ENCODE measurements at places on chromosomes 1 and 21.
A peak's percentile ranks its signal among the peaks of the same experiment; 100 is the strongest.

DNA sequence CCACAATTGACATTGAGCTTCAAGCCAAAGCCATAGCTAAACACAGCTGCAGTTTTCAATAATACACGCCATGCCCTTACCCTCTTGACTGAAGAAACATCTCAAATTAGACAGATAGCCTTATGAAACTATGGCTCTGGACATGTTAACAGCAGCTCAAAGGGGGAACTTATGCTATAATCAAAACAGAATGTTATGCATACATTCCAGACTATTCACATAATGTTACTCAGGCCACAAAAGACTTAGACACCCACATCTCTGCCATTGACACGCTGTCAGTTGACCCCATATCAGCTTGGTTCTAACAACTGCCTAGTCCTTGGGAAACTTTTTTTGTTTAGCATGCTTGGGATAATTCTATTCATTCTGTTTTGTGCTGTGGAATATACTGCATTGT is 2.3 kb upstream of the NENF start:
- no peak for DNase-seq

DNA sequence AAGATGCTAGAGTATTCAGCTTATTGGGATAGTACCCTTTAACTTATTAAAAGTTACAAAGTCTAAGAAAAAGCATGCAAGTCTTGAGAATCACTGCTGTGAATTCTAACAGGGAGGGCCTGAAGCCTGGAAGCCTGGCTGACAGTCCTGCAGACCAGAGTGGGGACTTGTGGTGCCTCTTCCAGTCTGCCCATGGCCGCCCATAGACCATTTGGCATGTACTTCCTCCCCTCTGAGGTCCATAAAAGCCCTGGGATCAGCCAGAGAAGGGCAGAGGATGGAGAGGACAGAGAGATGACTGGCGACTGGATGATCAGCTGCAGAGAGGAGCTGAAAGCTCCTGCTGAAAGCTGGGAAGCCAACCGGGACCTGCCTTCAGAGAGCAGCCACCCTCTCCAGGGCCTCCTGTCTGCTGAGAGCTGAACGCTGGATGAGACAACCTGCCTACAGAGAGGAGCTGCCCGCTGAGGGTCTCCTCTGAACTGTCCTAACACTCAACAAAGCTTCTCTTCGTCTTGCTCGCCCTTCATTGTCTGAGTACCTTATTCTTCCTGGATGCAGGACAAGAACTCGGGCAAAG is 12.5 kb upstream of the SLC1A7 start:
- no peak for DNase-seq

DNA sequence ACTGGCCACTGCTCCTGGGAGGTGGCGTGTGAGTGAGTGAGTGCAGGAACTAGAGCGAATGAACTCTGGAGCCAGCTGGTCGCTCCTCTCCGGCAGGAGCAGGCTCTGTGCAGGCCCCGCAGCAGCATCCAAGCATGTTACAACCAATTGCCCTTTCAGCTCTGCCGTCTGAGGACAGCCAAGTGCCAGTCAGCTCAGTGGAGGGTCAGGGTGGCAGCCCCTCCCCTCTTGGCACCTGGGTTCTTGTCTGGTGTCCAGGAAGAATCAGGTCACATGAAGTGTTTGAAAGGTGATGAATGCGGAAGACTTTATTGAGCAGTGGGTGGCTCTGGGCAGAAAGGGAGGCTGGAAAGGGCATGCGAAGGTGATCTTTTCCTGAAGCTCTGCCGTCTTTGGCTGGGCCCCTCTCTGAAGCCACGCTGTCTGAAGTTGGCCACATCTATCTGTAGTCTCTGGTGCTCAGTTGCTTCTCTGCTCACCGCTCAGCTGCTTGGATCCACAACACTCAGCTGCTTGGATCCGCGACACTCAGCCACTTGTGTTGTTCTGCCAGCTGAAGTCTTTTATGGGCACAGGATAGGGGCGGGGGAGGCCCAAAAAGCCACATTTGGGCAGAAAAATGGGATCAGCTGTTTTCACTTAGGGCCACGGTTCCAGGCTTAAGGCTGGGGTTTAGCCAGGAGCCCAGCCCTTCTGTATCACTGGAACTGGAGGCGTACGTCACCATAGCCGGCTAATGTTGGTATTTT is 139.8 kb downstream of the ADSS2 start:
- peak; percentile 59 for DNase-seq

- DNase-seq = no peak
Measured at GRCh38 chr1:9900142-9901043, 9.7 kb downstream of the CTNNBIP1 start.

DNA sequence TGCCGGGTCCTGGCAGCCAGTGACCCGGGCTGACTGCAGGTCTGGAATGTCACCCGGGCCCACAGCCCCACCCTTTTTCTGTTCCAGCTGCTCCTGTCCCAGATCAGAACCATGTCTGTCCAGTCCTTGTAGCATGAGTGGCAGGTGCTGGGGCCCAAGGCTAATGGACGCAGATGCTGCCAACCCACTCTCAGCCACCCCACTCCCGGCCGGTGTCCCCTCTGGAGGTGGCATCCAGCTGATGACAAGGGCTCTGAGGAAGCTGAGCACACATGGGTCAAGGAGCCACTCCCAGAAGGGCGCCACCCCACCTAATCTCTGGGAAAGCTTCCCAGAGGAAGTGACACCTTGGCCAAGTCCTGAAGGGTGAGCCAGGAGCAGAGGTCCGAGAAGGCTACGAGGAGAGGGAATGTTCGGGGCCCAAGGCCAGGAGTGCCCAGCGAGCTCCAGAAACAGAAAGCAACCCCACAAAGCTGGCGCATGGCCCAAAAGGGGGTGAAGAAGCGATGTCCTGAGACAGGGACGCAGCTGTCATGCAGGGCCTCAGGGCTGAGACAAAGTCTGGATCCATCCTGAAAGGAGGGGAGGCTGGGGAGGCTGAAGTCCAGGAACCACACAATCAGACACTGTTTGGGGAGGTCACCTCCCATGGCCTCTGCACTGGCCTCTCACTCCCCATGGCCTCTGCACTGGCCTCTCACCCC is 39.5 kb downstream of the ACOT7 start:
- DNase-seq = peak; percentile 33

DNA sequence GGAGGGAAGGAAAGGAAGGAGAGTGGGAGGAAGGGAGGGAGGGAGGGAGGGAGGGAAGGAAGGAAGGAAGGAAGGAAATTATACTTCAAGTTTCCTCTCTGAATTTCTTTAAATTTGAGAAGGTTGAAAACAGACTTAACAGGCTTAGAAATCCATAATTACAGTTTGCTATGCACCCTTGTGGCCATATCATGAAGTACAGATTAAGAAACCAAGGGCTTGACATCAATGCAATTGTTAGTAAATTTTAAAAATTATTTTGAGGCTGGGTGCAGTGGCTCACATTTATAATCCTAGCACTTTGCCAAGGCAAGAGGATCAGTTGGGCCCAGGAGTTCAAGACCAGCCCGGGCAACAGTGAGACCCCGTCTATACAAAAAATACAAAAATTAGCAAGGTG is 14.4 kb downstream of the ANP32E start:
- DNase-seq = no peak

- DNase-seq = no peak
Measured at GRCh38 chr1:183226361-183226760, 40.3 kb downstream of the LAMC2 start.

- no peak for DNase-seq
Measured at GRCh38 chr1:227364657-227365056, 46.4 kb upstream of the CDC42BPA start.

- no peak for DNase-seq
Measured at GRCh38 chr1:8027748-8028570, 1.9 kb upstream of the ERRFI1 start.

- no peak for DNase-seq
Measured at GRCh38 chr21:17462276-17462981, 50.4 kb upstream of the CXADR start.

DNA sequence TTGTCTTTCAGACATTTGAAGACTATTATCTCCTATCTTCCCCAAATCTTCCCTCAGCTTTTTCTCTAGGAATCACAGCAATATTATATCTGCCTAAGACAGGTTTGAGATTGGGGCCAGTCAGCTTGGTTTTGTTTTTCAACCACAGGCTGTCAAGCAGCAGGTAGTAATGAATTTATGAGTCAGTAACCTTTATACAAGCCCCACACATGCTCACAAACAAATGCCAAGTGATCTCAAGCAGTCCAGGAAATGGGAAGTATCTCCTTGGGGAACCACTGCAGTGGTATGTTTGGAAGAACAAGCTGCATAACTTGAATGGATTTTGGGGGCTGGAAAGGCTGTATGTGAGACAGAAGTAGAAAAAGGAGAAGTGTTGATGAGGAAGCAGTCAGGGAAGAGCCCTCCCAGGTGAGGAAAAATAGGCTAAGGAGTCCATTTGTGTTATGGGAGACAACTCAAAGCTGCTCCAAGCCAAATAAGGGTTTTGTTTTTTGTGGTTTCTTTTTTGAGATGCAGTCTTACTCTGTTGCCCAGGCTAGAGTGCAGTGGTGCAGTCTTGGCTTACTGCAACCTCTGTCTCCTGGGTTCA is 2.1 kb downstream of the DHDDS start:
- DNase-seq = no peak

DNA sequence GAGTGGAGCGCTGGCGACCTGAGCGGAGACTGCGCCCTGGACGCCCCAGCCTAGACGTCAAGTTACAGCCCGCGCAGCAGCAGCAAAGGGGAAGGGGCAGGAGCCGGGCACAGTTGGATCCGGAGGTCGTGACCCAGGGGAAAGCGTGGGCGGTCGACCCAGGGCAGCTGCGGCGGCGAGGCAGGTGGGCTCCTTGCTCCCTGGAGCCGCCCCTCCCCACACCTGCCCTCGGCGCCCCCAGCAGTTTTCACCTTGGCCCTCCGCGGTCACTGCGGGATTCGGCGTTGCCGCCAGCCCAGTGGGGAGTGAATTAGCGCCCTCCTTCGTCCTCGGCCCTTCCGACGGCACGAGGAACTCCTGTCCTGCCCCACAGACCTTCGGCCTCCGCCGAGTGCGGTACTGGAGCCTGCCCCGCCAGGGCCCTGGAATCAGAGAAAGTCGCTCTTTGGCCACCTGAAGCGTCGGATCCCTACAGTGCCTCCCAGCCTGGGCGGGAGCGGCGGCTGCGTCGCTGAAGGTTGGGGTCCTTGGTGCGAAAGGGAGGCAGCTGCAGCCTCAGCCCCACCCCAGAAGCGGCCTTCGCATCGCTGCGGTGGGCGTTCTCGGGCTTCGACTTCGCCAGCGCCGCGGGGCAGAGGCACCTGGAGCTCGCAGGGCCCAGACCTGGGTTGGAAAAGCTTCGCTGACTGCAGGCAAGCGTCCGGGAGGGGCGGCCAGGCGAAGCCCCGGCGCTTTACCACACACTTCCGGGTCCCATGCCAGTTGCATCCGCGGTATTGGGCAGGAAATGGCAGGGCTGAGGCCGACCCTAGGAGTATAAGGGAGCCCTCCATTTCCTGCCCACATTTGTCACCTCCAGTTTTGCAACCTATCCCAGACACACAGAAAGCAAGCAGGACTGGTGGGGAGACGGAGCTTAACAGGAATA is 4.2 kb downstream of the TFAP2E start:
- peak; percentile 30 for DNase-seq

GRCh38 chr1:23875382-23875781 is 7.3 kb upstream of the FUCA1 start:
- DNase-seq = no peak

- peak; percentile 83 for DNase-seq
Measured at GRCh38 chr1:201982082-201982622, 296 bp upstream of the RNPEP start.

- no peak for DNase-seq
Measured at GRCh38 chr1:245345191-245345884, 190.6 kb downstream of the KIF26B start.

DNA sequence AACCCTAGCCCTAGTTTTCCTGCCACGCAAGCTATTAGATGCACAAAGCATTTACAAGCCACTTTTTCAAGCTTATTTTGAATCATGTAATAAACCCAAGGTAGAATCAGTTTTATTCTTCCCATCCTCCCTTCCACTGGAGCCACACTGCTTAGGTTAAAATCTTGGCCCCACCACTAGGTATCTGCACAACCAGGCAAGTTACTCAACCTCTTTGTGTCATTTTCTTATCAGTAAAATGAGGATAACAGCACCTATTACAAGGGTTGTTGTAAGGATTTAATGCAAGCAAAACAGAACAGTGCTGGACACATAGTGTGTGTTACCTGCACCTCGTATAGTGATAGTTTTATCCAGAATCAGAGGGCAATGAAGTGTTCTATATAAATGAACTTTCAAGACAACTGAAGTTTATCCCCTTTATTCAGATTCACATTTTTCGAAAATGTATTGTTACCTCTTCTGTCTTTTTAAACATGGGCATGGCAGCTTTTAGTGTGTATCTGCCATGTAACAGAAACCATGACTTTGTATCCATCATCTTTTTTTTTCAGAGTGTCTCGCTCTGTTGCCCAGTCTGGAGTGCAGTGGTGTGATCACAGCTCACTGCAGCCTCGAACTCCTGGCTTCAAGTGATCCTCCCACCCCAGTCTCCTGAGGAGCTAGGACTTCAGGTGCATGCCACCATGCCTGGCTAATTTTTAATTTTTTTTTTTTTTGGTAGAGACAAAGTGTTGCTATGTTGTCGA is 17.2 kb upstream of the TTC39A start:
- DNase-seq = no peak

GRCh38 chr1:167706931-167707877 is 14.6 kb upstream of the MPZL1 start:
- DNase-seq = no peak

DNA sequence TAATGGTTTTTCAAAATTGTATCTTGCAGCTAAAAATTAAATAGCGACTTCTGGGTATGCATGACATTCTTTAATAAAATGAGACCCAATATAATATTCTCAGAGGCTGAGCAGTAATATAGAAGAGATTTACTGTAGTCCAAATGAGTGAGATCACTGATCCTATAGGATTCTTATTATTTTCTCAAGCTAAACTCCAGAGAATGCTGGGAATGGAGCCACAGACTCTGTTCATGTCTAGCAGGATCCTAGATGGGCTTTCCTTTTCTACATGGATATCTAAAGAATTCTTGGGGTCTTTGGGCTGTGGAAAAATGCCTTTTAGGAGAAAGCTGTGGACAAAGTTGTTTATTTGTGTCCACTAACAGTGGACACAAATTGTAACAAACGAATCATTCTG is 150.7 kb upstream of the ZNF644 start:
- no peak for DNase-seq

GRCh38 chr1:177346790-177347359 is 176.1 kb downstream of the BRINP2 start:
- no peak for DNase-seq

DNA sequence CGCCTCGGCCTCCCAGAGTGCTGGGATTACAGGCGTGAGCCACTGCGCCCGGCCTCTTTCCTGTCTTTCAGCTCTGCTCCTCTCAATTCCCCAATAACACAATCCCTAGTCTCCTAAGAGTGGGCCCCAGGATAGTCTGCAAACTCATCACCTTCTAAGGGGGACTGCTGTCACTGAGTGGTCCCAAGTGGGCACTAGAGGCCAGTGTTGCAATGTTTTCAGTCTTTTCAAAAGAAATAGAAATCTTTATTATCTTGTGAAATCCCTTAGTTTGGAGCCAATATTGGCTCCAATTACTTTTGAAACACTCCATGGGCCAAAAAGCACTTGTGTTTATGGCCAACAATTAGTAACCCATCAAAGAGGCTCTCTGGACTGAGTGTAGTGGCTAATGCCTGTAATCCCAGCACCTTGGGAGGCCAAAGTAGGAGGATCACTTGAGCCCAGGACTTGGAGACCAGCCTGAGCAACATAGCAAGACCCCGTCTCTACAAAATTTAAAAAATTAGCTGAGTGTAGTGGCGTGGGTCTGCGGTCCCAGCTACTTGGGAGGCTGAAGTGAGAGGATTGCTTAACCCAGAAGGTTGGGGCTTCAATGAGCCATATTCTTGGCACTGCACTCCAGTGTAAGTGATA is 28.6 kb upstream of the ZNF697 start:
- no peak for DNase-seq

GRCh38 chr1:180908074-180908765 is 4.5 kb upstream of the KIAA1614 start:
- DNase-seq = no peak

GRCh38 chr1:1937549-1938275 is 18.6 kb upstream of the TMEM52 start:
- no peak for DNase-seq

Measured in left hindlimb (tissue), 1 donor.